ENCODE measurements at places on chromosomes 2 and 18.

DNA sequence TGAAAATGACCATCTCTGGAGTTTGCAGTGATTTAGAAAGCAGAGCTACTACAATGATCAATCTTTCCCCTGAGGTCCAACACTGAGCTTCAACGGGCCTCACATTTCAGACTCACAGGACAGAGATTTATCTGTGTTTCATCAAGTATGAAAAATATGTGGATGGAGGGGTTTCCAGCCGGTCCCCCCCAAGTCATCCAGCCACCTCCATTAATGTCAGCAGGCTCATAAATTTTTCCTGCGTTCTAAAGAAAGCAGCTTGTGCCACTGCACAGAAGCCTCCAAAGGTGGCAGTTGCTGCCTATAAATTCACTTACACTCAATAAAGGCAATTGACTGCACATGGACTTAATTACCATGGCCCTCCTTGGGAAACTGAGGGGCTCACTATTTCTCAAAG lies 117.4 kb upstream of the ACKR3 start:
- no peak for DNase-seq

DNA sequence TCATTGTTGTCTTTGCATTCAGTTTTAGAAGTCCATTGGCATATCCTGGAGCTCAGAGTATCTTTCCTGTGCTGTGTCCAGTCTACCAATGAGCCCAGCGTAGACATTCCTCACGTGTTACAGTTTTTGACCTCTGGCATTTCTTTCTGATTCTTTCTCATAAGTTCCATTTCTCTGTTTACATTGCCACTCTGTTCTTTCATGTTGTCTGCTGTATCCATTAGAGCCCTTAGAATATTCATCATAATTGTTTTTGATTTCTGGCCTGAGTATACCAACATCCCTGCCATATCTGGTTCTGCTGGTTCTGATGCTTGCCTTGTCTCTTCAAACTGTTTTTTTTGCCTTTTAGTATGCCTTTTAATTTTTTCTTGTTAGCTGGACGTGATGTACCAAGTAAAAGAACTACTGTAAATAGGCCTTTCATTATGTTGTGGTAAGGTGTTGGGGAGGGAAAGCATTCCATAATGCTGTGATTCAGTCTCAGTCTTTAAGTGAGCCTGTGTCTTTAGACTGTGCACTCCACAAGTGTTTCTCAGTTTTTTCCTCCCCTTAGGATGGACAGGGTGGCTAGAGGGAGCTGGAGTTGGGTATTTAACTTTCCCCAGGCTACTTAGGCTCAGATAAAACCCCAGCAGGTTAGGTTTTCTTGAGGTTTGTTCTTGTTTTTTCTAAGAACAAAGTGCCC lies 35.6 kb downstream of the CEP192 start:
- DNase-seq = no peak

DNA sequence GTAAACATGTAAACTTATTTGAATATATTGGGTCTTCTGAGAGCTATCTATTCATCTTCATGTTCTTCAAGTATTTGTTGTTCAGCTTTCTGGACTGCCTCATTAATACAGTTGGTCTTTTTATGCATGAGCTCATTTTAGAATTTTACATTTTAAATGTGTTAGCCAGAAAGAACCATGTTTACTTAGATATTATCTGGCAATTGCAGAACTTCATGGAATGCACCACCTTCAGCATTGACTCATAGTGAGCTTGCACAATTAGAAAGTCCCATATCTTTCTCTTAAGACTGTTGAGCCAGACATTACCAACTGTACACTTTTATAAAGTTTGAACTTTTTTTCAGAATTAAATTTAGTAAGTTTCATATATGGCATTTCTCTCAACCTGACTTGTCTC lies 536.7 kb downstream of the RIT2 start:
- DNase-seq = no peak

DNA sequence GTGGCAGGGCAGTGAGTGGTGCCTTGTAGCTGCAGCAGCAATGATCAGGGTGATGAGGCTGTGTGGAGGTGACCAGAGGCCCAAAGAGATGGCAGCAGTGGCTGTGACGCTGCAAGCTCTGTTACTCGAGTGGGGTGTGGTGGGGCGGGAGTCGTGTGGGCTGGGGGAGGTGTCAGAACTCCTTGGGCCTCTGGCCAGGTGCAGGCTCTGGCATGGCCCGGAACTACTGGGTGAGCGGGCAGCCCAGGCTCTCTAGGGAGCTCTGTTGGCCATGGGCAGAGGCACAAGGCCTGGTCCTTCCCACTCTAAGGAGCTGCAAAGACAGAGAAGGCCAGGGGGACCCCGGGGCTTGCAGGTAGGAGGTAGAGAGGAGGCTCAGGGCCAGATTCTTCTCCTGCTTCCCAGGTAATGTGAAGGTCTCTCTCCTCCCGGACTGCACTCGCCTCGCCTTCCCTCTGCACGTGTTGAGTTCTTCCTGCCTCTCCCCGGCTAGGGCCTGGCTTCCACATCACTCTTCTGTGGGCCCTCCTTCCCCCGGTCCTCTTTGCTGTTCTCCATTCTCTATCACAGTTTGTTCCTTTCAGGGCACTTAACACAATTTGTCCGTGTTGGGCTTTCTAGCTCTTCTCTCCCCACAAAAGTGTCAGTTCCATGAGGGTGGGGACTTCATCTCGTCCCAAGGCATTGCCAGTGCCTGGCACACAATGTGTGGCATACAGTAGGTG lies 114.8 kb downstream of the MCFD2 start:
- no peak for DNase-seq

- no peak for DNase-seq
These were observed 978 bp upstream of the TUBA4A start for GRCh38 chr2:219254590-219255201.

GRCh38 chr2:85584354-85584856 lies at the start of gene VAMP5:
TSS of gene VAMP5 (plus strand) at chr2:85584431. CDS start at chr2:85584491, 60 bp downstream.
- peak; percentile 32 for DNase-seq

DNA sequence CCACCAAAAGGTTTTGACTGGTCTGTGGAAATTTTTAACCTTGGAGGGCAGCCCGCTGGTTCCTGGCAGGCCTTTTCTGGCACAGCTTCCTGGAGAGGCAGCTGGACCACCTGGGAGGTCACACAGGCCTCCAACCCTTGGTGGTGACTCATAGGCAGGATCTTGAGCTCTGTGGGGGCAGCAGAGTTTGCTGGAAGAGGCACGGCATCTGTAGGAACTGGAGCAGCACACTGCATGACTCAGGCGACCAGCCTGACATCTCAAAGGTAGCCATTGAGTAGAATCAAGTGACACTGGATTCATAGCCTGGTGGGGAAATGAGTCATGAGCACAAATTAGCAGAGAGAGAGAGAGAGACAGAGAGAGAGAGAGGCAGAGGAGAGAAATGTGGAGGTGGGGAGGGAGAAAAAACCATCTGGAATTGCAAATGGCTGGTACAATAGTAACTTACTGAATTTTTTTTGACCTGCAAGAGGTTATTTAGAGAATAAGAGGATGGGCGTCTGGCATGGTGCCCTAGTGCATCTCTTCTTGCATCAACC lies 57.4 kb downstream of the TRPM8 start:
- DNase-seq = peak; percentile 95

DNA sequence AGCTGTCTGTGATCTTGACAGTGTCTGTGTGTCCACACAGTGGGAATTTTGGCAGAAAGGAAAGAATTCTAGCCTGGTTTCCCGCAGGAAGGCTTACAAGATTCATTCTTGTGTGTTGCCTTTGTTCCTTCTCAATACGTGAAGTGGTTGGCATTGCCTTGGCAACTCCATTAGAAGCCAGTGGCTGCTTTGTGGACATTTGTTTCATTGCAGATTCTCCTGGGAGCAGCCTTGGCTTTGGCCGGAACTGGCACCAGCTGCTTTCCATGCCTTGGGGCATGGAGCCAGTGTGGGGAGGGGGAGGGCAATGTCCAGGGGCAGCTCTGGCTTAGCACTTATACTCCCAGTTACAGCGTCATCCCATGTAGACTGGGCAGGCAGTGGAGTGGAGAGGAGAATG lies 39.4 kb downstream of the KIF5C start:
- DNase-seq = no peak

DNA sequence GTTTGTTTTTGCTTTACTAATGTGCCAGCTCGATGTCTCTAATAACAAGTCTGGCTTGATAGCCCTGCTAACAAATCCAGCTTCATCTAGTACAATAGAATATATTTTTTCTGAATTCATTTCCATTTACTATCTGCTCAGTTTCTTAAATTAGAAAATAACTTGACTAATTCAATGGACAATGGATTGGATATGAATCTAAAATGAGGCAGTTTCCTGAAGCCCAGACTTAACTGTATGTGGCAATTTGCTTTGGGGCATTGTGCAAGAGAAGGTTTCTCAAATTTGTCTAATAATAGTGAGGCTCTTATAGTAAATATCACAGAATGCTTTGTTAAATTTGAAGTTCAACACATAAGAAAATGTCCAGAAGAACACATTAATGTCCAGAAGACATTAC lies 25.8 kb downstream of the CALCRL start:
- DNase-seq = no peak

DNA sequence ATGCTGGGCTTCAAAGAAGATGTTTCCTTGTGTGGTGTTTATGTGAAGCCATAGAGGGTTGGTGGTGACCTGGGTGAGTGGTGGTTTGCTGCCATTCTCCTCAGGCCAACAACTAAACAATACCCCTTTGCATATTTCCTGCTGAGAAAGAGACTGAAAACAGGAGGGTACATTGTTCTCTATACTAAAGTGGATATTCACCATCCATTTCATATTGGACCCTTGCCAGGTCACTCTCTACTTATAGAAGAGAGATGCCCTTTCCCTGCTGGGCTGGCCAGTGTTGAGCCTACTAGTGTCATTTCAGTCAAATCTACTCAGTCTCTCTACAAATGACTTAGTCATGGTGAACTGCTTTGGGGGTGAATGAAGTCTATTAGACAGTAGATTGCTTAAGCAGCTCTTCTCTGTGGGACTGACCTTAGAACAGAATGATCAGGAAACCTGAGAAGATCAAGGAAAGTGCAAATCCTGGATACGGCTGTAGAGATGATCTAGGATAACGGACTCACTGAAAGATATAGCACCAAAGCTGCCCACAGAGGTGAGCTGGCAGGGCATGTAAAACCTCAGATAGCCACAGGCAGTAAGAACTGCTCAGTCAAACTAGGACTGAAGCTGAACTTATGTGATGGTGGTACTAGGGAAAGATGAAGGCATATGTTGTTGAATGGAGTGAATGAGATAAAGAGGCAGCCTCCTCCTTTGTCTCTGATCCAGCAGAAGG lies 154.9 kb downstream of the MYO3B start:
- no peak for DNase-seq

- DNase-seq = no peak
These were observed 136.6 kb upstream of the RMP24 start for GRCh38 chr18:35835833-35836232.

DNA sequence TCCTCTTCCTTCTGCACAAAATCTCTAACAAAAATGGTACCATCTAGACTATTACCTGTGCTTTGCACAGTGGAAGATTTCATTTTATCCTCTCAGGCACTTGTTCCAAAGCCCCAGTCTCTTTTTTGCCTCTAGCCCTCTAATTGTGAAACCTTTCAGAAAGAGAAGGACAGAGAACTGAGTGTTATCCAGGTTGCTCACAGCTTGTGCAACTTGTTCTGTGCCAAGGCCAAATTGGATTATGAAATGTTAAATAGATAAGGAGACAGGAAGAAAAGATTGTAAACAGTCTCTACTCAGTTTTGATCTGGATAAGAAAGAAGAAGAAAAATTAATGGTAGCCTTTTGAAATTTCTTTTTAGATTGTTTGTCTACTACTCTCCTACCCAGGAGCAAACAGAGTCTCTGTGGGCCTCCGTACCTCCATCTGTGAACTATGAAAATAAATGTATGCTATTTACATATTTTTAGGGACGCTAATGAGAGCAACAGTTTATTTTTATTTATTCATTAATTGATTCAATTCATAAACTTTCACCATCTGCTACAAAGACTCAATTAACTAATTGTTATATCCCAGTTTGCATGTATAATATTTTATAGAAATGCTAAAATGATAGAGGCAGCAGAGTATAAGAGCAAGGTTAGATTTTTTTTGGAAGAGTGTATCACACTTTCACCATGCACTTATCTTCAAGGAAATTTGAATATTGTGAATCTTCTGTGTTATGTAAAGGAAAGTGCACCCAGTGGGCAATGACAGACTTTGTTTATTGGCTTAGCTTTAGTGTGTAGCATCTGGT lies 339.0 kb upstream of the ETAA1 start:
- DNase-seq = no peak

DNA sequence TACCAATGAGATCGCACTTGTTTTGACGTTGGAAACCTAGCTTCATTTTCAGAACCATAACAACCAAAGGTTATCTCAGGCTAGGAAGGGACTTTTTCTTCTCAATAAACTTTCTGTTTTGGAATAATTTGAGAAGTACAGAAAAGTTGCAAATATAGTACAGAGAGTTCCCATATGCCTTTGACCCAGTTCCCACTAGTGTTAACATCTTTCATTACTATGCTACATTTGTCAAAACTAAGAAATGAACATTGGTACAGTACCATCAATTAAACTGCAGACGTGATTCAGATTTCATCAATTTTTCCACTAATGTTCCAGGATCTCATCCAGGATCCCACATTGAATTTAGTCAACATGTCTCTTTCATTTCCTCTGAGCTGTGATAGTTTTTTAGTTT lies 111.6 kb downstream of the ATL2 start:
- DNase-seq = no peak

GRCh38 chr2:75173740-75174139 lies 25.6 kb downstream of the TACR1 start:
- no peak for DNase-seq

- DNase-seq = no peak
These were observed 202.3 kb downstream of the PLCL1 start for GRCh38 chr2:198006733-198007132.

- no peak for DNase-seq
These were observed 429 bp downstream of the C2orf76 start for GRCh38 chr2:119366161-119366648.

GRCh38 chr2:54549917-54550518 lies 93.9 kb downstream of the SPTBN1 start:
- no peak for DNase-seq

- no peak for DNase-seq
These were observed 13.1 kb downstream of the TMEM131 start for GRCh38 chr2:97982621-97983020.

DNA sequence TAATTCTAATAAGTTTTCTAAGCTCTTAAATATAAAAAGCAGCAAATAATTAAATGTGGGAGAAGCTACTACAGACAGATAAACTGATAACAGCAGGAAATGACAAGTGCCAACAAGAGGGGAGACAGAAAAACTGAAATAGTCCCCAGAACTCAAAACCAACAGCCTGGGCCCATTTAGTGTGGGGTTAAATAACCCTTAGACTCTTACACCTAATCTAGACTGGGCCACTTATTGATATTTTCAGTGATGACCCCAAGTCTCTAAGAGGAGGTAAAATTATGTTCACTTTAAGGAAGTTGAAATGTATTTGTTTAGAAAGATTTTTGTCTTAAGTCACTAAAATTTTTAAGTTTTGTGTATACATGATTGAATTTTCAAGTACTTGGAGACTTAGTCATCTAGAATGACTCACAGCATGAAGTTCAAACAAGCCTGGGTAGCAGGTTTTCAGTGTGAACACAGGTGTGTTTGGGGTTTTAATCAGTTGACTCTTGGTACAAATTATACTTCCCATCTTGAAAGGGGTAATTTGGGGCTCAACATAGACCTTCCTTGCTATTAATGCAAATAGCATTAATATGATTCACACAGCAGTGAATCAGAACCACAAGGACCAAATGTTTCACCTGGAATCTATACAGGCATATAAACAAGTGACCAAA lies 54.9 kb upstream of the MYO3B start:
- DNase-seq = peak; percentile 41

- DNase-seq = peak; percentile 62
These were observed 12.3 kb upstream of the TFCP2L1 start for GRCh38 chr2:121297217-121297830.

GRCh38 chr2:186912979-186913378 lies 64.0 kb upstream of the ZSWIM2 start:
- DNase-seq = no peak
